H9 (cell line): ENCODE measurements at places on chromosomes 4 and X.
A peak's percentile ranks its signal among the peaks of the same experiment; 100 is the strongest.

- DNase-seq, result no peak
Measured at GRCh38 chr4:118910221-118910620, 21.6 kb downstream of the SYNPO2 start.

GRCh38 chr4:66852843-66853242 lies 692.5 kb downstream of the CENPC start:
- DNase-seq, result no peak

GRCh38 chrX:84186603-84187532 lies 1.1 kb downstream of the RPS6KA6 start:
- DNase-seq, result peak; percentile 43

DNA sequence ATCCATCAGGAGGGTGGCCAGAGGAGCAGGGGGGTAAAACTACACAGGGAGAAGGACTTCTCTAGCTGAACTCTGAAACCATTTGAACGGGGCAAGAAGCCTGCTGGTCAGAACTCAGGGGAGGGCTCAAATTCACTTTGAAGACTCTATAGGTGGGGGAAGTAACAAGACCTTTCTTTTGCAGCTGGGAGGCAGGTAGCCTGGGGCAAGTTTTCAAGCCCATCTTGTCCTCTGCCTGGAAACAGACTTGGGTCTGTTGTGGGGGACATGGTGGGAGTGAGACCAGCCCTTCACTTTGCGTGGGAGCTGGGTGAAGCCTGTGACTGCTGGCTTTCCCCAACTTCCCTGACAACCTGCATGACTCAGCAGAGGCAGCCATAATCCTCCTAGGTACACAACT lies 312.3 kb downstream of the SPRY1 start:
- no peak for DNase-seq

DNA sequence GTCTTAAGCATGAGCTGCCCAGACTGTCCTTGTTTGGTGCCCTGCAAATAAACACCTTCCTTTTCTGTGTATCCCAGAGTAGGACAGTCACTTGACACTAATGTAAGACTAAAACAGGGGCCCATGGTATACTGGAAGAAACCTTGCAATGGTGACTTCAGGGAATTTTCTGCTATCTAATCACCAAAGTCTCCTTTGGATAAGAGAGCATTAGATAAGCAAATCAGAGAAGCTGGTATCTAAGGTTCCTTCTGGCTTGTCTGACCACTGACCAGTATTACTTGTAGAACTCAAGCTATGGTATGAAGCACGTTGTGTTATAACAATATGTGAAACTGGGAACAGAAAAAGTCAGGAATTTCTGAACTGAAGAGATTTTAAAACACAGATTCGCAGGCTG lies 173.9 kb downstream of the COL25A1 start:
- no peak for DNase-seq
